ENCODE measurements at places on chromosomes 4 and X.
A peak's percentile ranks its signal among the peaks of the same experiment; 100 is the strongest.

GRCh38 chr4:106080376-106080775 lies 185.1 kb downstream of the NPNT start:
- DNase-seq: no peak

DNA sequence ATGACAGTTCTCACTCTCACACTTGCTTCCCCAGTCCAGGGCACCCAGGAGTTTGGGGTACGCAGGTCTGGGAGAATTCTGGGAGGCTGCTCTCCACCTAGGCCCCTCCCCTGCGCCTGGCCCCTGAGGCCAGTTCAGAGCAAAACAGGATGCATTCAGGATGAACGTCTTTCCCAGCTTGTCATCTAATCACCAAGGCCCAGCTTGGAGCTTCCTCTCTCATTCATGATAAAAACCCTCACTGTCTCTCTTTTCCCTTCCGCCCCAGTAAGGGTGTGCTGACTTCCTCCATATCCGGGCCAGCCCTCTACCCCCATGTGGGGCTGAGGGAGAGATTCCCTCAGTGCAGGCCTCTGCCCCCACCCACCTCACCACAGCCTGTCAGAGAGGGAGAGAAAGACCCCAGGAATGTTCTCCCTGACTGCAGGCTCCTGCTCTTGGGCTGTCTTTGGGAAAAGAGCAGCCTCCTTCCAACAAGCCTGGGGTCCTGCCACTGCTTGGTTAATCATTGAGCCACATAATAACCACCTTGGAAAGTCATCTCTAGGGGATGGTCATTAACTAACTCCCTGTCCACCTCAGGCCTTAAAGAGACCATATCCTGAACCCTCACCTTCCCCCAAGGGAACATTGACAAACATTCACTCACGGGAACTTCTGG lies 50.1 kb downstream of the STARD8 start:
- no peak for DNase-seq

GRCh38 chr4:150970685-150971151 lies 44.4 kb downstream of the LRBA start:
- DNase-seq: no peak

DNA sequence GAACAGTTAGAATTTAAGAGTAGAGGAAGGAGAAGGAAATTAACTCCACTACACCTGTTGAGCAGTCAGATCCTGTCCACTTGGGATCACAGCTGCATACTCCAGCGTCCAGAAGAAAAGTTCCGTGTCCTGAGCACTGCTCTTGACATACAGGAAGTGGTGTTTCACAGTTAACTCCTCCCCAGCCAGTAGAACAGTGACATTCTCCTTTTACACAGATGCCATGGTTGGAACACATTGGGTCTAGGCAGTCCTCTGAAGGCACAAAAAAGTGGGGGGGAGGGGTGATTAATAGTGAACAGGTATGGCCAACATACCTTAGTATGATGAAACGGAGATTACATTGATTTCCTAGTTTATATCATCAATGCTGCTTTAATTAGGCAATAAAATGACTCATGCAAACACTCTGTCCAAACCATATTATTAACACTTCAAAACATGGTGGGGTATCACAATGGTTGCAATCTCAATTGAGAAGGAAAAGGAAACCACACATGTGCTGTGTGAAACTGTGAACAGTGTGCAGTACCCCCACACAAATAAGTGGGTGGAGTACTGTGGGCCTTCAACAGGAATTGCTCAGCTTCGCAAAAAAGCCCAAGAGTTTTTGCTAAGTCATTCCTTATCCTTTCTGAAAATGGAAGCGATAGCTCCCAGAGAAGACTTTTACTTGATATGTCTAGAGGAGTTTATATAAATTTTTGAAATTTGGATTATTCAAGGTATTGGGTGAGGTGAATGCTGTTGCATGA lies 295.6 kb downstream of the SH2D1A start:
- no peak for DNase-seq

- peak; percentile 70 for DNase-seq
These were observed 6.8 kb upstream of the OCIAD2 start for GRCh38 chr4:48913346-48913745.

GRCh38 chrX:11908371-11908770 lies 150.3 kb downstream of the MSL3 start:
- DNase-seq: no peak

DNA sequence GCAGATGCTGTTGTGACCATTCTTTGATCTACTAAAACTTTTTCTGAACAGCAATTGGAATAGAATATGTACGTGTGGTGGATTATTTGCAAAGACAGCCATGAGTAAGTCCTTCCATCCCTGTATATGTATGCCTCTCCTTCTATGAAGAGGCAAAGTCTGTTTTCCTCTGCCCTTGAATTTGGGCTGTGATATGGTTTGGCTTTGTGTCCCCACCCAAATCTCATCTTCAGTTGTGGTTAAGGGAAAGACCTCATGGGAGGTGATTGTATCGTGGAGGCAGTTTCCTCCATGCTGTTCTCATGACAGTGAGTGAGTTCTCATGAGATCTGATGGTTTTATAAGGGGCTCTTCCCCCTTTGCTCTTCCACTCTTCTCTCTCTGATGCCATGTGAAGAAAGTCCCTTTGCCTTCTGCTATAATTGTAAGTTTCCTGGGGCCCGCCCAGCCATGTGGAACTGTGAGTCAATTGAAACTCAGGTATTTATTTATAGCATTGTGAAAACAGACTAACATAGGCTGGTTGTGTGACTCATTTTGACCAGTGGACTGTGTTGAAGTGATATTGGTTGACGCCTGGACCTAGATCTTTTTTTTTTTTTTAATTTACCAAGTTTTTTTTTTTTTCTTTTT lies 108.3 kb upstream of the CAMK2D start:
- peak; percentile 36 for DNase-seq

DNA sequence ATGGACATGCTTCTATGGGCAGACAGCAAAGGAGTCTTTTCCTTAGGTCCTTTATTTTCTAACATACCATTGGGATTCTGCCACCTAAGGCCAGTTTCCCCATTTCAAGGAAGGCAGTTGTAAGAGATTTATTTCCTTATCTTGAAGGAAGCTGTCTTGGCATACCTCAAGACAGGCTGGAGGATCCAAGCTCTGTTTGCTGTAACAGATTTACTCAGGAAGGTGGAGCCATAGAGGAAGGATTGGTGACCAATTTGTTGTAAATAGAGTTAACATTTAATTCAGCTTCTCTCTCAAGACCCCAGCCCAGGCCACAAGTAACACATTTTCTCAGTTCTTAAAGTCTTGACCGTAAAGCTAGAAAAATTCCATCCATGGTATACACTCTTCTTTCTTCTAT lies 131.6 kb upstream of the TENM3 start:
- DNase-seq: no peak

GRCh38 chrX:39665830-39666518 lies 431.8 kb downstream of the BCOR start:
- DNase-seq: no peak

- DNase-seq: no peak
These were observed 36.9 kb downstream of the NLGN3 start for GRCh38 chrX:71181558-71181909.

DNA sequence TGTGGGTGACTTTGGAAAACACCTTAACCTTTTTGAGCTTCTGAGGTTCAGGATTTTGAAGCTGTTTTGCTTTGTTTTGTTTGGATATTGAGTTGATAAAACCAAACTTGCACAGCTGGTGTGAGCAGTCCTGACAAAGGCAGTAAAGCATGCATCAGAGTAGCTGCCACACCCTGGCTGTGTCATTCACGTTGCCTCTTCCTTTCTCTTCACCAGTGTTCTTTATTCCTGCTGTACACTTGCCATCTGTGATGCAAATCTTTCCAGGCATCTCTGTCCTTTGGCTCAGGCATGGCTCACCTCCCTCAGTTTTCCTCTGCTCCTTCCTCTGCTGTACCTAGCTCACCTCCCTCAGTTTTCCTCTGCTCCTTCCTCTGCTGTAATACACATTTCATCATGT lies 1850.2 kb upstream of the AGA start:
- no peak for DNase-seq

GRCh38 chr4:61583696-61584095 lies 383.6 kb downstream of the ADGRL3 start:
- DNase-seq: no peak

GRCh38 chrX:94123062-94123461 lies 449.1 kb downstream of the FAM133A start:
- DNase-seq: no peak

DNA sequence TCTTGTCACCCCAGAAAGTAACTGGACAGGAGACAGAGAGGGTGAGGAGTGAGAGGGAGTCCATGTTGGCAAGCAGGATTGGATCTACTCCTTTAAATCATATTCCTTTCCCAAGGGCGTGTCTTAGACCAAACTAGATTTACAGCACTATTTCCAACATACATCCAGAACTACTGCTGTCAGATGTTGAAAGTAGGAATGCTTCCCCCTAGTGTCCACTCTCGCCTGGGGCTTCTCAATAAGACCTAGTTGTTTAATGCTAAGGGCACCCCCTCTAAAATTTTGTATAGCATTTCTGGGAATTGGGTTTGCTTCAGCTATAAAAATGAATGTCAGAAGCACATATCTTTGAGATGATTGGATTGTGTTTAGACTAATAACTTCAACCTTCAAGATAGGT lies 13.3 kb downstream of the OFD1 start:
- DNase-seq: peak; percentile 47

- DNase-seq: peak; percentile 6
These were observed at the start of gene ARHGEF38 for GRCh38 chr4:105551965-105552746. ARHGEF38 (plus strand) TSS chr4:105552620; CDS start chr4:105552766, 146 bp downstream.
